ENCODE measurements at places on chromosomes 1 and 21. TPM values are rescaled to one million over a fixed set of nuclear protein-coding genes. Genes with fewer than 3 reads are reported as not detected.

DNA sequence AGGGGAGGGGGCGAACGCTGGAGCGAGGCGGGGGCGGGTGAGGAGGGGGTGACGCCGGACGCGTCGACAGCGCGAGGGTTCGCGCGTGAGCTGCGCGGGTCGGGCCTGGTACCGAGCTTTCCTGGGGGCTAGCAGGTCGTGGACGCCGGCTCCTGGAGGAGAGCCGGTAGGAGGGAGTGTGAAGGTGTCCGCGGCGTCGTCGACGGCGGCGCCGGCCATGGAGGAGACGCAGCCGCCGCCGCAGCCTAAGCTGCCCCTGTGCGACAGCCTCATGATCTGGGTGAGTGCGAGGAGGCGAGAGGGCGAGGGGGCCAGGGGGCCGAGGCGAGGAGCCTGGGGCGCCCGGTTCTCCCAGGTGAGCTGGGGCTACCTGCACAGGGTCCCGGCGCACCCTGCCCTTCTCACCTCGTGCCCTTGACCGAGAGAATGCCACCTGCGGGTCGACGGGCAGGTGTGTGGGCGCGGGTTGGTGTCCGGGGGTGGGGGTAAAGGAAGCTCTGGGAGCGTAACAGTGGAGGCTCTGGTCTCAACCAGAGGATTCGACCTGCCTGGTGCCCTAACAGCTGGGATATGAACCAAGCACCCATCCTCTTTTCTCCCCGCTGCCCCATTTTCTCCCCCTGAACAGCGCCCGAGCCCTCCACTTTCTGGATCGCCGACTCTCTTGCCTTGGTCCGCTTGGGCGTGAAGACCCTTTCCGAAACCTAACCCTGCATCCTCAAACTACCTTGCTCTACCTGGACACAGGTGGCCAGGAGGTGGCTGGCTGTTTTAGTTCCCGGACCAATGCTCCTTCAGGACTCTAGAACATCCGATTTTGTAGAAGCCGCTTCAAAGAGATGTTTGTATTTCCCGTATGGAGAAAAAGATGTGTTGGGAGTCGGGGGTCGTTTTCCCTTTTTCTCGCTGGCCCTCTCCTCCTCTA, at the start of gene HOOK1:
Gene HOOK1, plus strand, starts transcription at position 49 of the 925 bp plus-strand sequence. Its CDS starts 169 bp downstream, at position 218.
- DNase-seq, result peak; percentile 25

- DNase-seq, result no peak
Measured at GRCh38 chr21:41345356-41345755, 16.5 kb upstream of the MX2 start.

GRCh38 chr1:43274804-43275180, 5.0 kb downstream of the TMEM125 start:
- DNase-seq, result no peak

The KHDRBS1 gene
- total RNA-seq, result 189 TPM

GRCh38 chr1:169999331-169999741, 75.2 kb downstream of the KIFAP3 start:
- DNase-seq, result no peak

- no peak for DNase-seq
Measured at GRCh38 chr1:213166852-213167251, 115.8 kb downstream of the RPS6KC1 start.

The MIXL1 gene
- total RNA-seq, result not detected

The CFAP45 gene
- 2.6 TPM for total RNA-seq

DNA sequence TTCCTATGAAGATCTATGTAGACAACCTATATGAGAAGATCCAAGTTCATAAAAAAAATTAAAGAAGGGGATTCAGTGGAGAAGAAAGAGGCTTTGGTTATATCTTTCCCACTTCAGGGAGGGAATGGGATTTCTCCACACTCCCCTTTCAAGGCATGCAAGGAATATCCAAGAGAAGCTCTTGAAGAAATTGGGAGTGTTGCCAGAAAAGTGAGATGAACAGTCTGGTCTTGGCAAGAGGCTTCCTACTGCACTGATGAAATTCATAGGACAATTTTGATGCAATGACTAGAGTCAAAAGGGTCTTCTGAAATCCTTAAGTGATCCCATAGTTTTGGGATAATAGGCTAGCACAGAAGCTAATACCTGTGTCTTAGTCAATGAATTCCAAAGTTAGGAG, 153.0 kb downstream of the KCTD3 start:
- no peak for DNase-seq

DNA sequence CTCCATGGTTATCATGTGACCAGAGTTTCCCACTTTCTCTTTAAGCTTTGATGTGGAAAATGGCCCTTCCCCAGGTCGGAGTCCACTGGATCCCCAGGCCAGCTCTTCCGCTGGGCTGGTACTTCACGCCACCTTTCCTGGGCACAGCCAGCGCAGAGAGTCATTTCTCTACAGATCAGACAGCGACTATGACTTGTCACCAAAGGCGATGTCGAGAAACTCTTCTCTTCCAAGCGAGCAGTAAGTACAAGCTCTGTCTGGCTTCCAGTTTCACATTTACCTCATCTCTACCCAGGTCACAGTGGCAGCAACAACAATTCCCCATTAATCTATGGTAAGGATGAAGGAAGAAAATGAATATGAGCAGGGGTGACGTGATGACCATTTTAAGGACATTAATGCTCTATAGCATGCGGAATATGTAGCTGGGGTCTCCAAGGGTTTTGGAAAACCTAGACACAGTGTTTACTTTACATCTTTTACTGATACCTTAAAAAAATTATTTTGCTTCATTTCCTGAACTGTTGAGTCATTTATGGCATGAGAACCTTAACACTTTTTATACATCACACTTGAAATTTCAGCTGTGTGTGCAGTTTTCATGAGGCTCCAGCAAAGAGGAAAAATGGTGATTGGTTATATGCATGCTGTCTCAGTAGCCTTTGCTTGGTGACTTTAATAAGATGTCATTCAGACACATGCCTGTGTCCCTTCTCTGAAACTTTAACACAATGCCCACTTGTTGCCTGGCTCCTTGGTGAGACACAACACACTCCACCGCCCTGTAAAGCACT, 286.3 kb upstream of the SGIP1 start:
- peak; percentile 76 for DNase-seq

DNA sequence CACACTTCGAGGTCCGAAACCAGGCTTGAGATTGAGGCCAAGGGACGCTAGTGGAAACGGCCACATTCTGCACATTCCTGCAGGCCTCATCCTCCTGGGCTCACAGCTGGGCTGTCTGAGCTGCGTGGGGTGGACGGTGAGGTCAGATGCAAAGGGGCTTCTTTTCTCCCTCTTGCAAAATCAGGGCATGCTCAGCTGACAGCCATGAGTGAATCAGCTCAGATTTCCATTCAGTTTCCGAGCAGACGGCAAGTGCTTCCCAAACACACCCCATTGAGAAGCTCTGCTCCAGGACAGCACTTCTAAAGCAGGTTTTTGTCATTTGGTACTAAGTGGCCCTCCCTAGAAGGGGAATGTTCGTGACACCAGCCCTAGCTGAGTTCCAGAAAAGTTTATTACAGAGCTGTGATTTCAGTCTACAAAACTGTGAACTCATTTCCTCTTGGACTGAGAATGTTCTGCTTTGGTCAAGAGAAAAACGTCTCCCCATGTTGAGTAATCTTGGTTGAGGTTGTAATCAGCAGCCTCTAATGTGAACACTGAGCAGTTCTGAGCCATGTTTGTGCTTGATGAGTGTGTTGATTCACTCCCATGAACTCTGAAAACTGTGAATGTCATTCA, 10.0 kb downstream of the PDPN start:
- no peak for DNase-seq

- no peak for DNase-seq
Measured at GRCh38 chr1:197910120-197910991, 6.8 kb upstream of the LHX9 start.

The PRAMEF9 gene
- total RNA-seq, result not detected

DNA sequence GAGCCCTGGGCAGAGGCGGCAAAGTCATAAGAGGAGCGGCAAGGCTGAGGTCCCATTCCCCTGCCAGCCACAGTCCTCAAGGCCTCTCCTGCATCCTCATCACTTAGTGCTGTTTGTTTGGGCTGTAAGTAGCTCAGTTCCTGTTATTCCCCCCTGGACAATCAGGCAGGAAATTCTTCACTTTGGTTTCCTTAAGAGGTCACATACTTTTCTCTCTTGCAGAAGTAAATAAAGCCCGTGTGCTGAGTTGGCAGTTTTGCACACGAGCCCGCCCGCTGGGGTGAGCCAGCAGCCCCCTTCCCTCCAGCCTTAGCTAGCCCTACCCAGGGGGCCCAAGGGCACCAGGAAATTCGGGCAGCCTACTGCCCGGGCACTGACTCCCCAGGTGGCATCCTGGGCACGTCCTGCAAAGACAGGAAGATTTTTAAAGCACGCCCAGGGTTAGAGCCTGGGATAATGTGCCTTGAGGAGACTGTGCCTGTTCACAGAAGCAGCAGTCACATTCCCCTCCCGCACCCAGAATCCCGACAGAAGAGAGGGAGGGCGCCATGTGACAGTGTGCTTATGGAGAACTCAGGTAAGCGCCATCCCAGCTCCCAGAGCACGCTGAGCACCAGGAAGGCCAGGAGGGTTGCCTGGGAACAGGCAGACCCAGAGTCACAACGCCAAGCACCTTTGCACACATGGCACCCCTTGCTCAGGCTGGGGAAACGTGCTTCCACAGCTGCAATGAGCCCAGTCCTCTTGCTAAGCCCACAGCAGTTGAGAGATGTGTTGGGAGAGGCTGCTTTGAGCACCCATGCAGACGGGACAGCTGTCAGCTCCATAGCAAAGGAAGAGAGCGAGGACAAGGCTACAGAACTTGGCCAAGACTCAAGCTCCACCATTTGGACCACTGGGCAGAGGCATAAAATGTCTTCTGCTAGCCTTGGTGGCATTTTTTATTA, 144.5 kb upstream of the TMEM51 start:
- DNase-seq, result no peak

The PDZK1IP1 gene
- total RNA-seq, result not detected

The HJV gene
- not detected for total RNA-seq

GRCh38 chr1:158989424-158989823, 20.3 kb upstream of the IFI16 start:
- no peak for DNase-seq

DNA sequence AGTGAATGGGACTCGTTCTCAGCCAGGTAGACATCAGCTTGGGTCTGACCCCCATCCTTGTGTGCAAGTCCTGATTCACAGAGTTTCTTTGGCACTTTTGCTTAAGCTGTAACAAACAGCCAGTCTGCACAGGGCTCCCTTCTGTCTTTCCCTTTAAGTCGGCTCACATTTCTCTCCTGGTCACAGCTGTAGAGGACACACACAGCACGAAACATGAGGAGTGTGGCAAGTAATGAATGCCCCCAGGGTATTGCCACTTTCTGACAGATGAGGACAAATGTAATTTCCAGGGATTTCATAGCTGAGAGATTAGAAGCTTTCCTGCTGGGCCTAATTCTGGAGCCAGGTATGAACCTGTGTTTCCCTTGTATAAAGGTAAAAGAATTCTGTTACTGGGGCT, 423.5 kb downstream of the KIF26B start:
- no peak for DNase-seq
